ENCODE measurements at places on chromosomes 13 and 19.

DNA sequence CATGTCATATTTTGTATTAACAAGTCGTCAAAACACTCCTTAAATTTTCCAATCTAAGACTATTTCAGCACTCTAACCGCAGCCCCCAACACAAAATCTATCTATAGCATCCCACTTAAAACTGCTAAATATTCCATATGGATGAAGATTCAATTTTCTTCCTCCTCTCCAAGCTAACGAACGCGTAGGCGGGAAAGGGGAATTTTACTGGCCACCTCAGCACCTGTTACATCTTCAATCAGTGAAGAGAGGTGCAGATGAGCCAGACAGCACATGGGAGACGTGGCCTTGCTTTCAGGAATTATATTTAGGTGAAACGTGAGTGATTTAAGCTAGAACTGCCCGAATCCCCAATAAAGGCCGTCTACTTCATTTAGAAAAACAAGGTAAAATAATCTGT lies 1.1 kb downstream of the RBM26 start:
- no peak for DNase-seq

DNA sequence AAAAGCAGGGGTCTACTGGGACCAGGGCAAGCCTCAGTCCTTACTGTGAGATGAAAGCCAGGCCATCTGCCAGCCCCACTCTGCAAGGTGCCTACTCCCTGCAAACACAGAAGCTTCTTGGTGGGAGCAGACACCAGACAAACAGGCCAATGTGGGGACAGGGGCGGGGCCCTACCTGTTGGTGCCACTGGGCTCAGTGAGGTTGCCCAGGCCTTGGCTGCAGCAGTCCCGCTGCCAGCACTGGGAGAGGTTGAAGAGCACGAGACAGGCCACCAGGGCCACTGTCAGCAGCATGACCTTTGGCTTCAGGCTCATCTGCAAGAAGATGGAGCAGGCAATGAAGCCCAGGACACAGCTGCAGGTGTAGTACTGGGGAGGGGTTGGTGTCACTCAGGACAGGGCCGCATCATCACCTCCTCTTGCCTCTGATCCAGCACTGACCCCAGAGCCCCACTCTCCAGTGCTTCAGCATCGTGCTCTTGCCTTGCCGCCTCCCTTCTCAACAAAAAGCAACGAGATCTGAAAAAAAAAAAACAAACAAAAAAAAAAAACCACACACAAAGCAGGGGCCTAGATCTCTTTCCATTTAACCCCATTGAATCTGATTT lies 72.6 kb downstream of the NBEA start:
- DNase-seq, result no peak

DNA sequence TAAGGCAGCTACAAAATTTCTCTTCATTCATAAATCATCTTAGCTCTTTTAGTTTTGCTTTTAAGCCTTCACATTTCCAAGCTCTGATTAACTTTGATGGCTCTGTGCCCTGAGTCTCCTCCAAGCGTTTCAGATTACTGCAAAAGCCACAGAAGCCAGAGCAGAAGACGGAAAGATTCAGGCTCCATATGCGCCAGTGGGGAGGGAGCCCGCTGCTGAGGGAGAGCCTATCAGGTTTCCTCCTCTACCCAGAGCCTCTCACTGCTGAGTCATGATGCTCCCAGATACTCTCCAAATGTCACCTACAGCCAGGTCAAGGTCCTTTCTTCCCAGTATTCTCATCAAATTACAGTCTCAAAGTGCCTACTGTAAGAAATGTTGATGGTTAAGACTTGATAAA lies 193.6 kb downstream of the RAP2A start:
- DNase-seq, result no peak

- DNase-seq, result no peak
These were observed 329.6 kb downstream of the SLITRK5 start for GRCh38 chr13:88000787-88001186.

- no peak for DNase-seq
These were observed 10.1 kb upstream of the NFIX start for GRCh38 chr19:12985049-12985776.
